Endothelial cell of coronary artery (primary cell): ENCODE measurements at places on chromosomes 1 and 21. TPM values are rescaled to one million over a fixed set of nuclear protein-coding genes. Genes with fewer than 3 reads are reported as not detected.

Gene AGO3
- total RNA-seq, result 8.5 and 14.2 TPM in 2 replicates

Gene LCE1B
- total RNA-seq, result not detected in 2 replicates

Gene FOXD2
- total RNA-seq, result under 0.01 and 0.09 TPM in 2 replicates

Gene SPRR3
- total RNA-seq, result not detected in 2 replicates

Gene SELL
- total RNA-seq, result 0.56 and 2.1 TPM in 2 replicates
